A549 treated with CORT108297 at 1 μM for 4 hours (cell line): ENCODE measurements at places on chromosomes 11 and 22. TPM values are rescaled to one million over a fixed set of nuclear protein-coding genes. Genes with fewer than 3 reads are reported as not detected.

APOL4 gene
- not detected in 5 replicates for total RNA-seq

PHF21B gene
- total RNA-seq: 0.68 to 1.2 TPM (median 1.1 TPM) in 5 replicates

GLYATL1 gene
- 0.15 TPM in 1 of 5 replicates, not detected in the others for total RNA-seq

APOA5 gene
- total RNA-seq: not detected in 5 replicates

OR8G5 gene
- total RNA-seq: not detected in 5 replicates

LRP4 gene
- total RNA-seq: 7.2 to 8.7 TPM (median 7.2 TPM) in 5 replicates

OR56B4 gene
- total RNA-seq: not detected in 5 replicates

FGF19 gene
- 0.03 to 0.08 TPM in 2 of 5 replicates, not detected in the others for total RNA-seq

IGSF9B gene
- total RNA-seq: 0.54 to 1.7 TPM (median 1.1 TPM) in 5 replicates

ABCC8 gene
- total RNA-seq: 1.5 to 2.3 TPM (median 1.8 TPM) in 5 replicates

GLYAT gene
- not detected in 5 replicates for total RNA-seq

GAL gene
- 10.1 to 25.6 TPM (median 18.0 TPM) in 5 replicates for total RNA-seq

TCN1 gene
- 0.16 to 0.30 TPM (median 0.21 TPM) in 5 replicates for total RNA-seq

MIOX gene
- total RNA-seq: 0.12 TPM in 1 of 5 replicates, not detected in the others

H19 gene
- total RNA-seq: 5.3 to 14.5 TPM (median 10.2 TPM) in 5 replicates

IGHMBP2 gene
- 12.1 to 17.7 TPM (median 16.1 TPM) in 5 replicates for total RNA-seq

BEST1 gene
- 1.5 to 2.5 TPM (median 2.0 TPM) in 5 replicates for total RNA-seq

SLC17A6 gene
- total RNA-seq: not detected in 5 replicates

TPBGL gene
- total RNA-seq: 0.08 to 0.30 TPM (median 0.23 TPM) in 5 replicates

VSIG10L2 gene
- not detected in 5 replicates for total RNA-seq

MACROD1 gene
- total RNA-seq: 6.1 to 14.8 TPM (median 13.6 TPM) in 5 replicates

SLC22A6 gene
- total RNA-seq: not detected in 5 replicates

TYR gene
- total RNA-seq: not detected in 5 replicates

GGT5 gene
- 1.8 to 3.1 TPM (median 2.5 TPM) in 5 replicates for total RNA-seq
